A549 (cell line): ENCODE measurements at places on chromosomes 13 and 19.

DNA sequence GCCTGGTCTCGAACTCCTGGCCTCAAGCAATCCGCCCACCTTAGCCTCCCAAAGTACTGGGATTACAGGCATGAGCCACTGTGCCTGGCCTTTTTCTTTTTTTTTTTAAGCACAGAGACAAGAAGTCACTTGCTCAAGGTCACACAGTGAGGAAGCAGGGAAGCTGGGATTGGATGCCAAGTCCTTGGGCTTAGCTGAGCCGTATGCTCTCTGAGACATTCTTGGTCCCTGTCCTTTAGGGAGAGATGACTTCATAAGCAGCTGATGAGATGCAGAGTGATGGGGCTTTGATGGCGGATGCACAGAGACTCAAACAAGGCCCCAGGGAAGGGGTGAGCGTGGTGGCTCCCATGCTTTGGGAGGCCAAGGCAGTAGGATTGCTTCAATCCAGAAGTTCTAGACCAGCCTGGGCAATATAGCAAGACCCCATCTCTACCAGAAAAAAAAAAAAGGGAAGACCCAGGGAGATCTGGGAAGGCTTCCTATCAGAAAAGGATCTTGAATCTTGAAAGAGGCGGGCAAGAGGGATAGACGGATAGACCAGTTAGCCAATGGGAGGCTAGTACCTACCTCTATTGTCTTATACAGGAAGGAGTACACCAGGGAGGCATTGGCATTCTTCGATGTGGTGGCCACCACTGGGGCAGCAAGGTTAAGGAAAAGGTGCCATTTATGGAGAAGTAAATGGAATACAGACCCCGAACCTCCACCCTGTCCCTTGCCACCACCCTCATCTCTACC, 3.9 kb downstream of the AP1M2 start:
- no peak for DNase-seq

GRCh38 chr13:49746111-49746510, 46.4 kb downstream of the KPNA3 start:
- no peak for DNase-seq

DNA sequence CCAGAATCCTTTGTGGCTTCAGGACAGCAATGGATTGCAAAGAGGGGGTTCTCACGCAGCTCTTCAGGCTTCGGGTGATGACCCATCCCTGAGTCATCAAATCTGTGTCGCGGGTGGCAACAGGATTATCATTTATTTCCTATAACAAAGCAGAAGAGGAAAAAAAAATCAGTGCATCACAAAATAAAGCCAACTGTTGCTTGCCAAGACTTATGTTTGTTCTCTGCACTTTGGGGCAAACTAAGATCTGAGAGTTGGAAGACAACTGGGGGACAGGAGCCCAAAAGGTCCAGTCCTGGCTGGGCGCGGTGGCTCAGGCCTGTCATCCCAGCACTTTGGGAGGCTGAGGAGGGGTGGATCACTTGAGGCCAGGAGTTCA, 6.4 kb downstream of the GNA15 start:
- DNase-seq = peak; percentile 65

GRCh38 chr13:98411617-98412265, 165.2 kb downstream of the STK24 start:
- DNase-seq = no peak

GRCh38 chr19:33492090-33492489, 29.5 kb downstream of the PEPD start:
- no peak for DNase-seq

DNA sequence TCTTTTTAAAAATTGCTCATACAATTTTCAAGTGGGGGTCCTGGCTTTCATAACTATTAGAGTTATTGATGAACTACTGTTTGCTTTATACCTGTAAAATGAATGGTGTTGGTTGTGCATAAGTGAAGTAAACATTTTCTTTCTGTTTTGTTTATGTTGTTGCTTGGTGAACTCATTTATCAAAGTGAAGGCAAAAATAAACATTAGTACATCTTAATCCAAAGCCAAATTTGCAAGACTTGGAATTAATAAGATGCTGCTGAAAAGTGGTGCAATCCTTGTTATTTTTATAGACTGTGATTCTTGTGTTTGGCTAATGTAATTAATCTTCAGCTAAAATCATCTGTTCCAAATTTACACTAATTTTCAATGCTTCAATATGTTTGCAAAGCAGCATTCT, 24.4 kb upstream of the DCT start:
- DNase-seq = no peak
